ENCODE measurements at places on chromosomes 7 and 10. TPM values are rescaled to one million over a fixed set of nuclear protein-coding genes. Genes with fewer than 3 reads are reported as not detected.
A peak's percentile ranks its signal among the peaks of the same experiment; 100 is the strongest.

DNA sequence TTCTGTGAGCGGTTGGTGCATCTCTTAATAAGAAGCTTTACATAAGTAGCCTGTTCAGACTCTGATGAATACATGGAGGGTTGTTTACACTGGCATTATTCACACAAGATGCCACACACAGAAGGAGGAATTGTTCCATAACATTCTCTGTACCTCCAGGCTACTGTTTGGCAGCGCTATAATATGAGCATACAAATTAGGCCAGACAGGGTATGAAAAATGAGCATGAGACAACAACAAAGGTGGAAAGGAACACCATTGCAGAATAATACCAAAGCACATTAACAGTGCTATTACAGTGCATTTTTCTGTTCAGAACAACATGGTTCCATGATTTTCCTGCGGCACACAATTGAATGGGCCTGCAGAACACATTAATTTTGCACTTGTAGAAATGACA lies 417.2 kb upstream of the C7orf33 start:
- DNase-seq, result no peak

GRCh38 chr10:71554671-71555070 lies 158.0 kb downstream of the CDH23 start:
- no peak for DNase-seq

GRCh38 chr10:112475575-112476218 lies 28.7 kb downstream of the VTI1A start:
- DNase-seq, result no peak

DNA sequence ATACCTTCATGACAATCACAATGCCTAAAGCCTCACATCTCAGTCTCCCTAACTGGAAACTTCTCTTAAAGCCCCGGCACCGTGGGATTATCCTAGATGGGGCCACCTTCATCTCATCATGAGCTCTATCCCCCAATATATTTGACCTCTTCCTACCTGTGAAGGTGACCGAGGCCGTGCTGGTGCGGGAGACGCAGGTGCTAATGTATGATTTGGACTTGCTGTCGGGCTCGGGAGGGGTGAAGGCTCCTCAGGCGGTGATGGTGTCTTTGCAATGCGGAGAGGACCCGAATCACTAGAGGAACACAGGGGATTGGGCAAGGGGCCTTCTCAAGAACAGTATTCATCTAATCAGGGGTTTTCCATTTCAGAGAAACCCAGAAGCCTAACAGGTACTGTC lies 168.4 kb downstream of the AMPH start:
- DNase-seq, result no peak

GRCh38 chr7:91206361-91206960 lies 57.8 kb upstream of the FZD1 start:
- DNase-seq, result peak; percentile 45

- no peak for DNase-seq
Measured at GRCh38 chr10:78597796-78598555, 470.8 kb upstream of the ZMIZ1 start.

DNA sequence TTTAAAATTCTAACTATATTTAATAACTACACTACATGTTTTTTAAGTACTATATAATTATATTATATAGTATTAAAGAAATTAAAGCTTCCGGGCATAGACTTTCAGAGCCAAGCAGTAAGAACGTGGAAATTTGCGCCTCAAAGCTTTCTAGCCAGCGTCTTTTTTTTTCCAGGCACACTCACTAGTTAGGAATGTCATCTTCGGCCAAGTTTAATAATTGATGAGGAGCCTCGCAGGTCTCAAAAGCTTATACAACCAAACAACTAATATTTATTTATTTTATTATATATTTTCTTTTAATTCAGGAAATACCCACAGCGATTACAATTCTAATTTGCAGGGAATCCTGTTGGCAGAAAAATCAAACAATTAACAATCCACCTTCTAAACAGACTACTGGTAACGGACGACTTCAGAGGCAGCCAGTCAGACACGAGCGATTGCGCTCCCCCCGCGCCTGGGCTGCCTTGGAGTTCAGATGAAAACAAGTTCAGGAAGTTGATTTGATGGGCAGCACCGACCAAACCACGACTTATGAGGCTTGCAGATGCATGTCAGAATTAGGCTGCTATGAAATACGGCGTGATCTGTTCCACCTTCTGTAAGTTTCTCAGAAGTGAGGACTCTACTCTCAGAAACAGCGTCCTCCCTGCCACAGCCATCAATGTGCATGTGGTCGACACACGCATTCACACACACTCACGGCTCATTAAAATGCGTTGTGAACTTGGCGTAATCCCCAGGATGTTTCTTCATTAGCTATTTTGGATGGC lies 431.8 kb upstream of the MGMT start:
- no peak for DNase-seq

- no peak for DNase-seq
Measured at GRCh38 chr10:84176351-84176750, 2.8 kb downstream of the GPR15LG start.

- no peak for DNase-seq
Measured at GRCh38 chr10:123446449-123447156, 219.6 kb upstream of the GPR26 start.

GRCh38 chr7:50276483-50276882 lies 28.0 kb upstream of the IKZF1 start:
- DNase-seq, result no peak

GRCh38 chr10:58438340-58438871 lies 53.2 kb downstream of the TFAM start:
- DNase-seq, result no peak

- DNase-seq, result no peak
Measured at GRCh38 chr10:72123616-72124015, 35.3 kb upstream of the SPOCK2 start.

GRCh38 chr10:114711176-114711868 lies 53.2 kb upstream of the ABLIM1 start:
- no peak for DNase-seq

DNA sequence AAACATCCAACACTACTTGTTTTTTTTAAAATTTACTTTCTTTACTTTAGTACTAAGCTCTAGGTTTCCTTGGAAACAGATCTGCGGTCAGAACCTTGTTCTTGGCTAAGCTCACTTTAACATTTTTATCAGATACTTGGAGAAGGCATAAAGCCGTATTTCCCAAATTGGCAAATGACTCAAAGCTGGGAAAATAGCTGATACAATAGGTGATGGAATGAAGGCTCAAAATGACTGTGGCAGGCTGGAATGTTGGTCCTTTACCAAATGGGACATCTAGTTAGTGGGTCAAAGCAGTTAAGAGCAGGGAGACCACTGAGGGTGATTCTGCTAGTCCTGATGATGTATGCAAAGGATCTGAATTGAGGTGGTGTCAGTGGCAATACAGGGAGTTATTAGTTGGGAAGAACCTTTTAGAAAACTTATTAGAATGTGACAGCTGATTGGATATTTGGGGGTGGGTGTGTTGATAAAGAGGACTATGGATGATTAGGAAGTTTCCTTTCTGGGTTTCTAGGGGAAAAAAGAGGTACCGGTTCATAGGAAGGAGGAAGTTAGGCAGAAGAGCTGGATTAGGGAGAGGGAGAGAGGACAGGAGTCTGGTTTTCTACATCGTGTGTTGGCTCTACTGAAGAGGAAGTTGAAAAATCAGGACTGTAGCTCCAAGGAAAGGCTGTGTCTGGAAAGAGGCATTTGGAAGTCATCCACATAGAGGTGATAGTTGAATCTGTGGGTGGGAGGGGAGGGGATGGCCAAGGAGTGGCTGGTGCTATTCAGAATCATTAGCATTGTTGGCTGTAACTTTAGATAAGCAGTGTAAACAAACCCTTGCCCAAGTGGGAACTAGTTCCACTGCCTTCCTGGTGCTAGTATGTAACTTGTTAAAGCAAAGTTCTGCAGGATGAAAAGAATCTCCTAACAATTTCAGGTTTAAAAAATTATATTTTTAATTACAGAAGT lies 13.1 kb downstream of the PLCE1 start:
- DNase-seq, result no peak

- DNase-seq, result no peak
Measured at GRCh38 chr7:125892434-125892833, 962.8 kb upstream of the POT1 start.

DNA sequence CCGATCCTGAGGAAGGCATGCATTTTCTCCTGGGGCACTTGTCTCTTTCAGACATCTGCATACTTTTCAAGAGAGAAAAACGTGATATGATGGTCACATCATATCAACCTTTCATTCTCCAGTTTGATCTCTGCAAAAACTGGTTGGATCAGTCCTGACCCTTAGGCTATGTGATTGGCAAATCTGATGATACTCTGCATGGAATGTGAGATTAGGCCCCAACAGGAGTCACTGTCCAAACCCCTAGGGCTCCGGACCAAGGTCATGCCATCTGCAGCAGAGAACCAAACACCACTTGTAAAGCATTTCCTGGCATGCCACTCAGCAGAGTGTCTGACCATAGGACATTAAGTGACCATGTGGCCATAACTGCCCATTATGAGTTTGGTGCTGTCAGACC lies 8.6 kb downstream of the GCK start:
- DNase-seq, result no peak

- DNase-seq, result peak; percentile 82
Measured at GRCh38 chr7:47537716-47538675, 43.9 kb downstream of the TNS3 start.

DNA sequence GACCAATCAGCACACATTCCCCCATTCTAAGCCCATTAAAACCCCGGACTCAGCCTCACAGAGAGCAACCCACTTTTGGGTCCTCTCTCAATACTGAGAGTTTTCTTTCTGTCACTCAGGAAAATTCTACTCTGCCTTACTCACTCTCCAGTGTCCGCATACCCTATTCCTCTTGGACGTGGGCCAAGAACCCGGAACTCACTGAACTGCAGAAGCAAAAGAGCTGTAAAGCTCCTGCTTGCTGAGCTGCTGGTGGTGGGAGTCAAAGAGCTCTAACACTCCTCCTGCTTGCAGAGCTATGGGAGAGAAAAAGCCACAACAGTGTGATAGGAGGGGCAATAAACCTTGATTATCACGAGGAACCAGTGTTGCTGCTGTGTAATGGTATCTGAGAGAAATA lies 386.9 kb downstream of the POM121L12 start:
- DNase-seq, result no peak

DNA sequence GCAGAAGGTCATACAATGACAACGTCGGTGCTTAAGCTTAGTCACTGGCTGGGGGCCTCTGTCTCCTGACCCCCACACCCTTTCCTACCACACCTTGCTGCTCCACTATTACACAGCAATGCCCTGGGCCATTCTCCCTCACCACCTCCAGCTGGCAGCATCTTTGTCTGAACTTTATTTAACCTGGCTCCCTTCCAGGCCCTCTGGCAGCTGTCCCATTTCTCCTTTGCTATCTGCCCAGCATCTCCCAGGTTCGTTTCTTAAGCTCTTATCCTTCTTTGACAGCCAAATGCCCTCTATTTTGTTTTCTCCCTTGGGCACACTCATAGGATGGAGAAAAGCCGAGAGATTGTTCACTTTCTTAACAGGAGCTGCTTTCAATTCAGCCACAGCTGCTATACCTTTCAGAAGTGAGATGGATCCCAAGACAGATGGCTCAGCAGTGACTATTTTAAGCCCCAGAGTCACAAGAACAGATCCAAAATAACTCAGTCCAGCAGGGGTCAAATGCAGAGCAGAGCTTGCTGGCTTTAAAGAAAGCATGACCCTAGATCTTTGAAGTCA lies 1277.1 kb upstream of the AUTS2 start:
- peak; percentile 69 for DNase-seq

- DNase-seq, result no peak
Measured at GRCh38 chr7:154874409-154875113, 128.4 kb downstream of the PAXIP1 start.

DNA sequence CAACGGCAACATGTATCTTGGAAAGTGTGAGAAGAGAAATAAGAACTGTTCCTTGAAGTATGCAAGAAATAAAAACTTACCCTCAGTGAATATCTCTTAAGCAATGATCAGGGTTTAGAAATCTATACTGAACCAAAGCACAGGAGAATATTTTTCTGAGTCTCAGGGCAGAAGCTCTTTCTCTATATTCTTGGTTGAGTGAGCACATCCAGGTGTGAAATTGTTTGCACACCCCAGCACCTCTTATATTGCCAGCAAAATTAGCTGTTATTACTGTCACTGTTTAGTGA lies 8.4 kb downstream of the DLX6 start:
- no peak for DNase-seq

DNA sequence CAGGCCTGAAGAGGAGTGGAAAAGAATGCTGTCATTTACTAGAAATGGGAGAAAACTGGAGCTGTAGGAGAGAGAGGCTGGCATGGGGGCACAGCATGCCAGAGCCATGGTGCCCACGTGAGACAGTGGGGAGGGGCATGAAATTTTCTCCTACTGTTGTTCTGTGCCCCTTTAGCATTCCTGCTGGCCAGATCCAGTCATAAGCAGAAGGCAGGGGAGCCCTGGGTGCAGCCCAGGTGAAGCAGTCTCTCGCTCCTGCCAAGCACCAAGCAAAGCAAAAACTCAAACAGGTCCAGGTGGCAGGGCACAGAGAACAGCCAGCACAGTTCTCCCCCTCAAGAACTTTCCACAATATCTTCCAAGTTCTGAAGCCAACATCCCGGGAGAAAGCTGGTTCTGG lies 383.2 kb downstream of the TCERG1L start:
- no peak for DNase-seq

DNA sequence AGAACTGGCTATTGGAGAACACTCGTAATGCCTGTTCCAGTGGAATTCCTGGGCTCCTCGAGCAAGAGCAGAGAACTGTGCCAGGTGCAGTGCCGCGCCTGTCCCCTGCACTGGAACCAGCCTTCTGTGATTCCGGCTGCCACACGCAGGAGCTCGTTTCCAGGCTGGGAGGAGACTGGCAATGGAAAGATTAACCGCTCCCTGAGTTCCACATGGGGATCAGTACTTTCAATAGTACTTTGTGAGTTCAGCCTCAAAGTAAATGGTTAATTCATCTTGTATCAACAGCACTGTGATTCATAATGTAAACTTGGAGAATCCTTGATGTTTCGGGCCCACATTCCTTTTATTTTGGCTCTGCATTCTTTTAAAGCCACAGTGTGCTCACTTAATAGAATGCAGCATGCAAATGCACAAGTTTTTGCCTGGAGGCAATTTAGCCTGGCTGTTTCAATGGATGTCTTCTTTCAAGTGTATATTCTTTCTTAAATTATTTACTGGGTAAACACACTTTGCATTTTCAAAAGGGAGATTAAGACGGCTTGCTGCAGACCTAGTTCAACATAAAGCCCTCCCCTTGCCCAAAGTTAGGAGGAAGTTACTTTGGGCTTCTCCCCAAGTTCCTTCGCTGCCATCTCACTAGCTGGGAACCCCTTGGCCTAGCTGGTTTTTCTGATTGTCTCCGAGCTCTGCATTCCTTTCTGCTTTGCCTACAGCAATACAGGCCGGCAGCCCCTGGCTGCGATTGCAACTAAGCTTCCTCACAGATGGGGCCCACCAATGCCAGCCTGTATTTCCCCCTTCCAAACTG lies 138.1 kb upstream of the TCF7L2 start:
- DNase-seq, result peak; percentile 79

- DNase-seq, result no peak
Measured at GRCh38 chr10:75201793-75202307, 8.7 kb upstream of the VDAC2 start.

GRCh38 chr10:391305-391704 lies 256.1 kb downstream of the ZMYND11 start:
- DNase-seq, result no peak

The AGAP3 gene
- polyA plus RNA-seq, result 76.7 TPM

The GNG11 gene
- not detected for polyA plus RNA-seq

The NPTX2 gene
- 11.6 TPM for polyA plus RNA-seq

The PAX4 gene
- polyA plus RNA-seq, result not detected

The JAKMIP3 gene
- polyA plus RNA-seq, result 0.65 TPM

The SLC16A9 gene
- 6.7 TPM for polyA plus RNA-seq

The CNNM1 gene
- not detected for polyA plus RNA-seq

The SPDYE2B gene
- 0.98 TPM for polyA plus RNA-seq

The UNCX gene
- not detected for polyA plus RNA-seq

The FEZF1 gene
- polyA plus RNA-seq, result not detected

The ZNF503 gene
- 5.7 TPM for polyA plus RNA-seq

All from muscle of arm (tissue), 14 donors.